ENCODE measurements at places on chromosomes 7 and 10.

GRCh38 chr10:97119058-97119745, 66.6 kb downstream of the SLIT1 start:
- no peak for DNase-seq
- H3K4me3 ChIP-seq = no peak overlapping the region
- no peaks in the 10 kb centered on the region for H3K4me1 ChIP-seq
- no peaks in the 10 kb centered on the region for H3K36me3 ChIP-seq
- H3K27ac ChIP-seq = no peak overlapping the region
- H3K27me3 ChIP-seq = peaks cover 23% of the 10 kb centered on the region

DNA sequence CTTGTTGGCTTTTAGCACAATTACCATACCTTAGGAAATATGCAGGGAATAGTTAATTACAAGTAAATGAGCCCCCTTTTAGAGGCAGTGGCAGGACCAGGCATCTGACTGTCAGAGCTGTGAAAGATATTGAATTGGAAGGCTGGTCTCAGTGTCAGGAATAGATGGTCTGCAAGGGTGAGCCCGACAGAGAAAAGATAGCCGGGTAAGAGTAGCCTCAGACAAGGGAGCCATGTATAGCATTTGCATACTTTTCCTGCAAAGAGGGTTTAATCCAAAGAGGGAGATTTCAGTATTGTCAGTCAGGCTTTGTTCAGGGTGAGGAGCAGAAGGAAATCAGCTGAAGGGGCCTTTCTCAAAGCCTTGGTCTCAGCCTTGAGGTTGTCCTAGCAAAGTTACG, 128.9 kb upstream of the FZD1 start:
- H3K27me3 ChIP-seq = no peaks in the 10 kb centered on the region
- peaks cover 20% of the 10 kb centered on the region for H3K4me1 ChIP-seq
- H3K27ac ChIP-seq = peak overlapping the region; percentile 26
- no peak overlapping the region for H3K4me3 ChIP-seq

GRCh38 chr10:103490986-103491314, 2.6 kb upstream of the NEURL1 start:
- H3K27ac ChIP-seq = peak overlapping the region; percentile 86
- peaks cover 29% of the 10 kb centered on the region for H3K4me1 ChIP-seq
- H3K27me3 ChIP-seq = peaks cover 19% of the 10 kb centered on the region
- H3K4me3 ChIP-seq = no peak overlapping the region

DNA sequence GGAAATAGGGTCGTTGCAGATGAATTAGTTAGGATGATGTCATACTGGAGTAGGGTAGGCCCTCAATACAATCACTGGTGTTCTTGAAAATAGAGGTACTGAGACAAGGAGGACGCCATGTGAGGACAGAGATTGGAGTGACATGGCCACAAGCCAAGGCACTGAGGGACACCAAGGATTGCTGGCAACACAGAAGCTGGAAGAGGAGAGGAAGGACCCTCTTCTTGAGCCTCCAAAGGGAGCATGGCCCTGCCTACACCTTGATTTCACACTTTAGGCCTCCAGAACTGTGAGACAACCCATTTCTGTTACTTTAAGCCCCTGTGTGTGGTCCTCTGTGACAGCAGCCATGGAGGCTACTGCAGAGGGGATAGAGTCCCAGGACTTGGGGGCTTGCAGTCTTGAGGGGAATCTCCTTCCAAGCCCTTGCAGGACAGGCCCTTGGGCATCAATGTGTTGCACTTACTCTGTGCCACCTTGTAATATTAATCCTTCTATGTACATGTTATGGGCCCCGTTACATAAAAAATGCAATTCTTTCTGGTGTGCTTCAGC, 3.7 kb upstream of the AOC1 start:
- H3K27ac ChIP-seq = no peak overlapping the region
- H3K4me3 ChIP-seq = no peak overlapping the region
- H3K36me3 ChIP-seq = no peaks in the 10 kb centered on the region
- peaks cover 2% of the 10 kb centered on the region for H3K4me1 ChIP-seq
- DNase-seq = no peak
- peaks cover 19% of the 10 kb centered on the region for H3K27me3 ChIP-seq

GRCh38 chr10:73998929-73999691, 1.2 kb downstream of the VCL start:
- peaks cover 8% of the 10 kb centered on the region for H3K36me3 ChIP-seq
- DNase-seq = no peak
- peak overlapping the region; percentile 94 for H3K27ac ChIP-seq
- peaks cover 33% of the 10 kb centered on the region for H3K4me1 ChIP-seq

- H3K4me1 ChIP-seq = no peaks in the 10 kb centered on the region
- H3K27ac ChIP-seq = no peak overlapping the region
- peaks cover 15% of the 10 kb centered on the region for H3K27me3 ChIP-seq
- no peaks in the 10 kb centered on the region for H3K36me3 ChIP-seq
Measured at GRCh38 chr7:2680792-2681490, 7.1 kb upstream of the AMZ1 start.

GRCh38 chr10:77592510-77592909, 45.1 kb downstream of the KCNMA1 start:
- no peak overlapping the region for H3K27ac ChIP-seq
- DNase-seq = no peak
- H3K4me1 ChIP-seq = peaks cover 3% of the 10 kb centered on the region
- H3K36me3 ChIP-seq = no peaks in the 10 kb centered on the region
- no peak overlapping the region for H3K4me3 ChIP-seq
- H3K27me3 ChIP-seq = no peaks in the 10 kb centered on the region

Data from memory B cell (primary cell).